ENCODE measurements at places on chromosomes 6 and 20. TPM values are rescaled to one million over a fixed set of nuclear protein-coding genes. Genes with fewer than 3 reads are reported as not detected.

The ZBTB9 gene
- polyA plus RNA-seq, result 4.7 TPM

The YTHDF1 gene
- 22.6 TPM for polyA plus RNA-seq

The EGFL8 gene
- polyA plus RNA-seq, result 5.7 TPM

The TRIM15 gene
- polyA plus RNA-seq, result not detected

The MAP7 gene
- polyA plus RNA-seq, result 0.19 TPM

DNA sequence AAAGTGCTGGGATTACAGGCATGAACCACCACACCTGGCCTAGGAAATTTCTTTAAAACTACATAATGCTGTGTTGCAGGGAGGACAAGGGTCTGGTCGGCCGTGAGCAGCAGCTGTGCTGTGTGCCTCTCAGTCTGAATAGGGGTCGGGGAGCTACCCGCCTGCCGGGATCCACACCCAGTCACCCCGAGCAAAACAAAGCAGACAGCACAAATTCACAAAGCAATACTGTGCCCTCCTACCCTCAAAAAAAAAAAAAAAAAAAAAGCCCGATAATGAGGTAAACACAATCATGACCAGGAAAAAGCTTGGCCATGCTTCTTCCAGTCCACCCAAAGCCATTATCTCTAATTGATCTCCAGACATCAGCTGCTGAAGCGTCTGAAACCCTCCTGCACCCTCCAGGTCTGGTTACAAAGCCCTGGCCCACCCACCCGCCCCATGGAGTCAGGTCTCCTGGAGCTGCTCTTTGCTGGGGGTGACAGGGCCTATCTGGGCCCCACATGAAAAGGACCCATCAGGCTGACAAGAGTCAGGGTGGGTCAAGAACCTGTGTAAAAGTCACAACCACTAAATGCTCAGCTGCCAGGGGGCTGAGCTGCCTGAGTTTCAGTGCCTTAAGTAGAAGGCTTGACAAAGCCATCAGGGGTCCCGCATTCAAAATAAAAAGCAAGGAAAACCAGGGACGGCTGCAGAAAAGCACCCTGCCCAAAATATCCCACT, 88.2 kb downstream of the NOL4L start:
- DNase-seq, result no peak

GRCh38 chr6:41023114-41023513, 15.9 kb downstream of the UNC5CL start:
- DNase-seq, result no peak

DNA sequence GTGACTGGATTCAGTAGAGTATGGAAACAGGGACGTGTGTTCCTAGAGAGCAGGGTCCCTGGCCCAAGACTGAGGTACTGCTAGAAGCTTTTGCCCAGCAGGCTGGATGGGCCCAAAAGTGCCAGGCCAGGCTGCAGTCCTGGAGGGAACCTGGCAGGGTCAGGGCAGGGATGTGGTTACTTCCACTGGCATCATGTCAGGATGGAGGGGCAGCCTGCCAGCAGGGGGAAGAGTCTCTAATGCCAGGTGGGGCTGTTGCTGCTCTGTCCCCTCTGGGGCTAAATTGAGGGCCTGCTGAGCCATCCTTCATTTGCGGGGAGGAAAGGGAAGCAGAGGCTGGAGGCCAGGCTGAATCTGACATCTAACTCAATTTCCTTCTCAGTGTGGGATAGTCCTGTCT, 17.2 kb downstream of the ZDHHC14 start:
- no peak for DNase-seq

DNA sequence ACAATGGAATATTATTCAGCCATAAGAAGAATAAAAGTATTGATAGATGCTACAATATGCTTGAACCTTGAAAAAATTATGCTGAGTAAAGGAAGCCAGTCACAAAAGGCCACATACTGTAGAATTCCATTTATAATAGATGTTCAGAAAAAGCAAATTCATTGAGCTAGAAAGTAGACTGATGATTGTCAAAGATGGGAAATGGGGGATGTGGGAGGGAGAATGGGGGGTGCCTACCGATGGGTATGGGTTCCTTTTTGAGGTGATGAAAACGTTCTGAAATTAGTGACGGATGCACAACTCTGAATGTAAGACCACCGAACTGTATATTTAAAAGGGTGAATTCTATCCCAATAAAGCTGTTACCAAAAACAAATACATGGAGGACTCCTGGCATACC, 18.4 kb downstream of the UBE2V1 start:
- DNase-seq, result no peak

DNA sequence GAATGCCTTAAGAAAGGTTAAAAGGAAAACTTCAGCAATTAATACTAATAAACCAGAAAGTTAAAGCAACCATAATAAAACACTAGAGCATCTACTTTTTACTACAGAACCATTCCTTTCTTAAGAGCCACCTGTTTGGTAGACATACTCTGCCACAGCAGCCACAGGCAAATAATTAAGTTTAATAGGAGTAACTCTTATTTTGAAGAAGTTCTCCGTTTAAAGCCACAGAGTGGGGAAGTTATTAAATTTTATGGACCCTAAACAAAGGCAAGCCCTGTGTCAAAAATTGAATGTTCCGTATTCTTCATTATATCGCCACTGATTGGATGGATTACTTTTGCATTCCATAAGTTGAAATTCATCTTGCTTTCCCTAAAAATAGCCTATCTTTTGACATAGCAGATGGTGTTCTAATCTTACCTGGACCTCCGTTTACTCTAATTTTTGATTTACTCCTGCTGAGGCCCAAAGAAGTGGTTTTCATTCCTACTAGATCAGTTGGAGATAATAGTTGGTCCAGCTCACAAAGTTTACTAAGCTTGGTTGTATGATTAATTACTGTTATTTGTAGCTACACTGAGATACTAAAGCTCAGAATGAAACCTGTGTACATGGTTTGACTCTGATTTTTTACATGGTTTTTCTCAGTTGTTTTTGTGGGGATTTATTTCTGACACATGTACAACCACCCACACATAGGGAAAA, 140.4 kb upstream of the SUPT3H start:
- DNase-seq, result no peak

DNA sequence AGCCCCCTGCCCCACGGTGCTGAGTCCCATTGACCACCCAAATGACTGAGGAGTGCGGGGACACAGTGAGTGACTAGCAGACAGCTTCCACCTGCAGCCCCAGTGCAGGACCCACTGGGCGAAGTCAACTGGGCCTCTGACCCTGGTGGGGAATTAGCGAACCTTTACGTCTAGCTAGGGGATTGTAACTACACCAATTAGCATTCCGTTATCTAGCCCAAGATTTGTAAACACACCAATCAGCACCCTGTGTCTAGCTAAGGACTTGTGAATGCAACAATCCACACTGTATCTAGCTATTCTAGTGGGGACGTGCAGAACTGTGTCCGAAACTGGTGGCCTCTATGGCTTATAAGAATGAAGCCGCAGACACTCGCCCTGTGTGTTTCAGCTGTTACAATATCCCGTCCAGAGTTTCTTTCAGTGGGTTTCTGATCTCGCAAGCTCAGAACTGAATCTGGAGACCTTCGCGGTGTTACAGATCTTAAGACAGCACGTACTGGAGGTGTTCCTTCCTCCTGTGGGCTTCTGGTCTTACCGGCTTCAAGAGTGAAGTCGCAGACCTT, 21.1 kb upstream of the GMPR start:
- no peak for DNase-seq

- no peak for DNase-seq
These were observed 45.2 kb upstream of the OSTM1 start for GRCh38 chr6:108119769-108120141.

DNA sequence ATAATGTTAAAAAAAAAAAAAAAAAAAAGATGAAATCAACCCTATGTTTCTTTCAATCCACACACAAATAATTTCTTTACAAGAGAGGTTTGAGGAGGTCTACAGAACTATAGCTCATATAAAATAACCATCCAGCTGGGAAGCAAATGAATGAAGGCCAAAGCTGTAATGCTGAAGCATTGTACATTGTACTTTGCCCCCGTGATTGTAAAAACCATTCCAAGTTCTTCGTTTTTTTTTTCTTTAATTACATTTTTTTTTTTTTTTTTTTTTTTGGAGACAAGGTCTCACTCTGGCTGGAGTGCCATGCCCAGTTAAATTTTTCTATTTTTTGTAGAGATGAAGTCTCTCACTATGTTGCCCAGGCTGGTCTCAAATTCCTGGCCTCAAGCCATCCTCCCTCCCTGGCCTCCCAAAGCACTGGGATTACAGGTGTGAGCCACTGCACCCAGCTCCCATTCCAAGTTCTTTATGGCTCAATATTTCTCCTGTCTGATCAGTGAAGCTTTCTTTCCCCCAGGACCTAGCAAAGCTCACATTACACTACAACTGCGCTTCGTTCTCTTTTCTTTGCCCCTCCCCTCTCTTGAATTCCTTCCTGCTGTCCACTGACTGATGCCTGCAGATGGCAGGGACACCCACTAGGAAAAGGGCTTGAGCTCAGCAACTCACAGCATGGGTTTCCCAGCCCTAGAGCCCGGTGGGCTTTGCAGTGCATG, 53.0 kb upstream of the NOP56 start:
- DNase-seq, result no peak

DNA sequence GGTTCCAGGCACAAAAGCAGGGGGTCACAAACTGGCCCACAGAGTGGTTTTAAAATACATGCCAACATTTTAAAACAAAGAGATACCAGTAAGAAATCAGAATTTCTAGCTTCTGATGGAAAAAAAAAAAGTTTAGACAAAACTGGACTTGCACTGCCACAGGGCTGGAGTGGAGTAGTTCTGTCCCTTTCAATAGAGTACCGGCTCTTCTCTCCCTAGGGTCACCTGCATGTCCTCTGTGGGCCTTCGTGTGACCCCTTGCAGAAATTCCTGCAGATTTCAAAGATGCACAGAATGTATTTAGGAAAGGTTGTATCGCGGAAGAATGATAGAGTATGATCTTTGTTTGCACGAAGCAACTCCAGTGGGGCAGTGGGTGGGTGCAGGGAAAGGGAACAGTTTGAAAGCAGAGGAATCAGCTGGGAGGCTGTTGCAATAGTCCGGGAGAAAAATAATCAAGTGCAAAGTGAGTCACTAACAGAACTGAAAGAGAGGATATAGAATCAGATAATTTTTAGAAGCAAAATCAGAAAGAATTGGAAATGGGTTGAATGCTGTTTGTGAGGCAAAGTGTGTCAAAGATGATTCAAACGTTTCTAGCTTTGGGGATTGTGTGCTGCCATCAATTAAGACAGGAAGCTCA, 97.3 kb upstream of the STXBP5 start:
- DNase-seq, result peak; percentile 83

GRCh38 chr6:12083763-12084162, 71.7 kb downstream of the HIVEP1 start:
- no peak for DNase-seq

DNA sequence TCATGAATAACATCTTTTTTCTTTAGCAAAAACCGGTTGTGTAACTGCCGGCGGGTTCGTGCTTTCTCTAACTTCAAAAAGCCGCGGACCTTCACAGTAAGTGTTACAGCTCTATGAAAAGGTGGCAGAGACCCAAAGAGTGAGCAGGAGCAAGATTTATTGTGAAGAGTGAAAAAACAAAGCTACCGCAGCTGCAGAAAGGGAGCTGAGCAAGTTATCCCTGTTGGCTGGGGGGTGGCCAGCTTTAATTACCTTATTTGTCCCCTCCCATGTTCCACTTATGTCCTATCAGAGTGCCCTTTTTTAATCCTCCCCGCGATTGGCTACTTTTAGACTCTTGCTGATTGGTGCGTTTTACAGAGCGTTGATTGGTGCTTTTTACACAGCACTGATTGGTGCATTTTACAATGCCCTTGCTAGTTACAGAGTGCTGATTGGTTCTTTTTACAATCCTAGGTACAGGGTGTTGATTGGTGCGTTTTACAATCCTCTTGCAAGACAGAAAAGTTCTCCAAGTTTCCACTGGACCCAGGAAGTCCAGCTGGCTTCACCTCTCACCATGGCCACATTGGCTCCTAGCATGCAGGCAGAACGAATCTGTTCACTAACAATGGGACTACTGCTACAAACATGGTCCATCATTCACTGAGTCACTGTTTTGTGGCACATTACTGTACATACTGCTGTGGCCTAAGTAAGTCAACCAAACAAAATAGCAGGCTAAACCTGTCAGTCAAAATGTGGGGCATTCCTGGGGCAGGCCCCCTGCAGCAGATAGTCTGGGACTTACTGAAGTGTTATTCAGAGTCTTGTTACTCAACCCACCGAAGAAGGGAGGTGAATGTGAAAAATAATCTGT, 52.8 kb downstream of the MYLIP start:
- no peak for DNase-seq

GRCh38 chr20:46715292-46715756, 5.9 kb downstream of the SLC2A10 start:
- DNase-seq, result peak; percentile 80

DNA sequence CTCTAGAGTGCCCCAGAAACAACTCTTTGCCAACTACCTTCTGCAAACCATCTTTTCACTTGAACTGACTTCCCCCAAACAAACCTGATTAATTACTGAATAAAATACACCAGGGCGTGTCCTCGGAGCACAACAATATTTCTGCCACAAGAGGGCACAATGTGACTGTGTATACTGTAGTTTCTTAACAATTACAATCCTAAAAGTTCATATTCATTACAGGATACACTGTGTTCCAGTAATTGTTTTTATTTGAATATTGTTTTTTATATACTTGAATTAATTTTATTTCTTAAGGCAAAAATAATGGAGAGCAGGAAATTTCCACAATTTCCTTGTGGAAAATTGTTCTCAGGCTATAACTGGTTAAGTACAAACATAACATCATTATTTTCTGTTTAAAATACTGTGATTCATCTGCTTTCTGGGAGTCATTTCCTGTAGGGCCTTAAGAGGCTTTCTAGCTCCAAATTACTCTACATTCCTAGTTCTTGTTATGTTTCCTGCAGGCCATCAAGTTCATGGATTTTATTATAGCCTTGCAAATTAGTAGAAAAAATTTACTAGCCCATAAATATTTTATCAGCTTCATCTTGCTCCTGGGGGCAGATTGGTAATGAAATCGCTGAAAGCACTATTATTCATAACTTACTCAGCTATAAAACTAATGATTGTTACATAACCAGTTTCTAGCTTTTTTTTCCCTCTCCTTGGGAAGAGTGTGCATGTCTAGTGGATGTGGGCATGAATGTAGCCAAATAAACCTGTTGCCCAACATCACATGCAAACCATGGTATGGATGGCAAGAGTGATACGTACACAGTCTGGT, 51.9 kb upstream of the SLC22A16 start:
- DNase-seq, result peak; percentile 88

- peak; percentile 62 for DNase-seq
These were observed 868 bp downstream of the NCOA3 start for GRCh38 chr20:47502271-47503239.

DNA sequence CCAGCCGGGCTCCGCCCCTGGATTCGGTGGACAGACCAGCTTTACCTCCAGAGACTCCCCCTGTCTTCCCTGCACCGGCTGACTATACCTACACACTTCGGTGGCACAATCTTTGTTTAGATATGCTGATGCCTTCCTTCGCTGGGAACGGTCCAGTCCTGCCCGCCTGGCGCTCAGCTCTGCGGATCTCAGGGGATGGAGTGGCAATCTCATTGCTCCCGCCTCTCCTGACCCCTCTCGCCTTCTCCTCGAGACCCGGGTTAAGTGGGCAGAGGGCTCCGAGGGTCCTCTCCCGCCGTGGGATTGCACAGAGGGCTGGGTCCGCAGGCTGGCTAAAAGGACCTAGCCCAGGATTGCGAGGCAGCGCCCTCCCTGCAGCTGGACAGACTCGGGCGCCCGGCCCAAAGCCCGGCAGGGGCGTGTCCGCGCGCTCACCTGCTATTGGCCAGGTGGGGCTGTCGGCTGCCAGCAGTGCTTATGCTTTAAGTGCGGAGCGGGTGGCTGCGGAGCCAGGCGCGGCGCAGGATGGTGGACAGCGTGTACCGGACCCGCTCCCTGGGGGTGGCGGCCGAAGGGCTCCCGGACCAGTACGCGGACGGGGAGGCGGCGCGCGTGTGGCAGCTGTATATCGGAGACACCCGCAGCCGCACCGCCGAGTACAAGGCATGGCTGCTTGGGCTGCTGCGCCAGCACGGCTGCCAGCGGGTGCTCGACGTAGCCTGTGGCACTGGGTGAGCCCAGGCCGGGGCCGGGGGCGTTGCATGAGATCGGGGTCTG, at the start of gene GNMT:
TSS of gene GNMT (plus strand) at position 512 of the 777 bp plus-strand sequence. CDS start at position 526, 14 bp downstream.
- no peak for DNase-seq
